ENCODE measurements at places on chromosomes 3 and 15. TPM values are rescaled to one million over a fixed set of nuclear protein-coding genes. Genes with fewer than 3 reads are reported as not detected.

DNA sequence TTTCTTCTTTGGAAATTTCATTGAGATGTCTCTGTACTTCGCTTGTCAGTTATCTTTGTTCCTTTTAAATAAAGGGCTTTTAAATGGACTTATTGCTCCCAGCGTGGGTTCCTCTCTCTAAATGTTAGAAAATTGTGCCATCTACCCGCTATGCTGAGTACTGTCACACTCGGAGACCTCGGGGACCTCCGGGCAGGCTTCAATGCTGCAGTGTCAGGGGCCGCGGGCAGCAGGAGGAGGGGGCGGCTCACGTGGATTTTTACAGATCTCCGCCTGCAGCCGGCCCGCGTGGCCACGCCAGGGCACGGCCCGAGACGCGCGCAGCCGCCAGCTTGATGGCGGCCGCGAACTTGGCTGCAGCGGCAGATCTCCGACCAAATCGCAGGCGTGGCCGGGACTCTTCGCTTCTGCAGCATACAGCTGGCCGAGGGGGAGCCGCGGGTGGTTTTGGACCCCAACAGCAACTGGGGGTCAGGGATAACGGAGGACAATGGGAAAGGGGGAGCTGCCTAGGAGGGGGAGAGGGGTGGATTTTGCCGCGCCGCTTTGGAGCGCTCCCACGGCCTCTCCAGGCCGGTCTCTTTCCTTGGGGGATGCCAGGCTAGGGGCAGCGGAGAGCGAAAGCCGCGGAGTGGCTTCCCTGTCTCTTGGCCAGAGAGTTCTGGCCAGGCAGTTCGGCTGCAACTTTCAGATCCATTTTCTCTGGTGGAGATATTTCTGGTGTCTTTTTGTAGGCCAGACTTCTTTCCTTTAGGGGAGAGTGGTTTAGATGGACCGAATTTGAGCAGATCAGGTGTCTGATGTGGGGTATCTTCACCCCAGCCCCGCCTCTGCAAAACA lies 15.3 kb downstream of the NR2F2 start:
- peak; percentile 62 for DNase-seq

GRCh38 chr3:21898316-21898715 lies 147.3 kb upstream of the ZNF385D start:
- DNase-seq = no peak

GRCh38 chr3:185691622-185692021 lies 105.5 kb downstream of the SENP2 start:
- DNase-seq = no peak

The TRPC1 gene
- total RNA-seq = 1.8 TPM

DNA sequence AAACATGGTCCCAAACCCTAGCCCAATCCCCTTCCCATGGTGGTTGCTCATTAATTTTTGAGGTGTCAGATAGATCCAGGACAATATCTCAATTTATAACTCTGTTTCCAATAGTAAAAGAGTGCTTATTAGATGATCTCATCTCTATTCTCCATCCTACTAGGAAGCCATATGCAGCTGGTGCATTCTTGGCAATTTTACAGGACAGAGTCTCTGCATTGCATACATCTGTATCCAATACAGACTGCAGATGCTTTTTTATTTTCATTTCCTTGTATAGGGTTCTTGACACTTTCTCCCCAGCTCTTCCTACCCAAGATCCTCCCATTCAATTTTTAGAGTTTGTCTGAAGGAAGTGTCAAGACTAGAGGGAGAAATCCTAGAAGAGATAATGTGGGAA lies 194.8 kb upstream of the DPH6 start:
- no peak for DNase-seq

DNA sequence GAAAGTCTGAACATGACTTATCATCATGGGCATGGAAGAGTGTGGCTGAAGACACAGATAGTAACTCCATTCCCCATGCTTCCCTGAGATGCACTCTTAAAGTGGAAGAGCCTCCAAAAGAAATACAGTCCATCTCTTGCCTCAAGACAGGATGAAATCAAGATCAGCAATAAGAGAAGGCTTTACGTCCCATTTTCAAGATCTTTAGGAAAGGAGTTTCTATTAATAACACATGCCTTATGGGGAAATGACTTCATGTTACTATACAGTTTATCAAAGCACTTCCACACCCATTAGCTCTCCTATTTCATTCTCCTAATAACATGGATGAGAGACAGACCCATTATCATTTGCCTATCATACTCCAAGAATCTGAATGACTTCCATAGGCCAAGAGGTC lies 6.1 kb upstream of the KBTBD12 start:
- no peak for DNase-seq

GRCh38 chr15:63395730-63396151 lies 14.1 kb upstream of the CA12 start:
- no peak for DNase-seq

DNA sequence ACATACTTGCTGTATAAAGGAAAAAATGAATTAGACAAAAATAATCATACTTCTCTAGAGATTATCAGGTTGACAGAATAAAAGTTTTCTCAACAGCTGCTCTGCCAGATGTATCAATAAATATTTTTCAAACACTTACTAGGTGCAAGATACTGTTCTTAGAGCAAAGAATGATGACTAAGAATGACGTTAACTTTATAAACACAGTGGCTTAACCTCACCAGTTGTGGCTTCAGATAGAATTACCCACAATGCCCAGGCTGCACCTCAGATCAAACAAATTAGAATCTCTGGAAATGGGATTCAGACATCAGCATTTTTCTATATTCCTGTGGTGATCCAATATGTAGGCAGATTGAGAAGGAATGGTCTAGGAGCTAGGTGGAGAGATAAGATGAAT lies 422.4 kb upstream of the ATP11B start:
- no peak for DNase-seq

The SPINK8 gene
- total RNA-seq = not detected

- DNase-seq = no peak
Measured at GRCh38 chr15:101675015-101675414, 22.8 kb upstream of the TM2D3 start.

The MAP3K13 gene
- 34.0 TPM for total RNA-seq

DNA sequence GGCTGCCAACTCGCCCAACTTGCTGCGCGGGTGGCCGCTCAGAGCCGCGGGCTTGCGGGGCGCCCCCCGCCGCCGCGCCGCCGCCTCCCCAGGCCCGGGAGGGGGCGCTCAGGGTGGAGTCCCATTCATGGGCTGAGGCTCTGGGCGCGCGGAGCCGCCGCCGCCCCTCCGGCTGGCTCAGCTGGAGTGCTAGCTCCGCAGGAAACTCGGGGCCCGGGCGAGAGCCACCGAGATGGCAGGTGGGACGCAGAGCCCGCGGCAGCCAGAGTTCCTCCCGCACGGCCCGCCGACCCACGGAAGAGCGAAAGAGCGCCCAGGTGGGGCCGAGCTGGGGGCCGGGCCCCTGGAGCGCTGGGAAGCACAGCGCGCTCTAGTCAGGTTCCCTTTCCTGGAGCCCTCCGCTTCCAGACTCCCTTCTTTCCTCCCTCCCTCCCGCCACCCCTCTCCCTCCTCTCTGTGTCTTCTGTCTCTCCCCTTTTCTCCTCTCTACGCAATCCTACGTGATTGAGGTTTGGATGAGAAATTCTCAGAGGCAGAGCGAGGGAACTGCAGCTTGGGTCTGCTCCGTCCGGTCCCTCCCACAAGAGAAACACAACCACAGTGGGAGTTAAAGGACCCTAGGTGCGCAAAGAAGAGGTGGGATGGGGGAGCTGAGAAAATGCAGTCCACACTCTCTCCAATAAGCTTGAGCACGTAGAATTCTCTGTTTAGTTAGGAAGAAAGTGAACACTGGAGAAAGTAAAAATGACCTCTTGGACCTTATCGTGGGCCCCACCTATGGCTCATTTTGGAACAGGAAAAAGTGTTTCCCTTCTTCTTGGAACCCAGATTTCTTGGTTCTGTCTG lies 317.3 kb downstream of the FGF12 start:
- DNase-seq = no peak

DNA sequence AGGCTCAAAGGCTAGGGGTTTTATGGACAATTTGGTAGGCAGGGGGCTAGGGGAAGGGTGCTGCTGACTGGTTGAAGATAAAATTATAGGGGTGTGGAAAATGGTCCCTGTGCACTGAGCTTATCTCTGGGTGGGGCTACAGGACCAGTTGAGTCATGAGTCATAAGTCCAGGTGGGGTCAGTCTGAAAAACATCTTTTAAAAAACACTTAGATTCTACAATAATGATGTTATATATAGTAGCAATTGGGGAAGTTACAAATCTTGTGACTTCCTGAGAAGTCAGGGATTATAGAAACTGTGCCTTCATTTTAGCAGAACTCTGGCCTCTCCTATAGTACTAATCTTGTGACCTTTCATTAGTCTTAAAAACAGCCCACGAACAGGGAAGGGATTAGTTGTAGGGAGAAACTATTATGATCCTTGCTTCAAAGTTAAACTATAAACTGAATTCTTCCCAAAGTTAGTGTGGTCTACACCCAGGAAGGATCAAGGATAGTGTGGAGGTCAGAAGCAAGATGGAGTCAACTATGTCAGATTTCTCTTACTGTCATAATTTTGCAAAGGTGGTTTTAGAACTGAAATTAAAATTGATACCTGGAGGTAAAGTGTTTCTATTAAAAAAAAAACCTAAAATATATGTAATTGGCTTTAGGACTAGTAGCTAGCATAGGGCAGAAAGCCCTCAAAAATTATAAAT lies 130.1 kb downstream of the P2RY1 start:
- DNase-seq = no peak

- no peak for DNase-seq
Measured at GRCh38 chr3:193869221-193870201, 266.4 kb upstream of the HES1 start.

GRCh38 chr3:140863580-140864009 lies 78.0 kb upstream of the SLC25A36 start:
- peak; percentile 69 for DNase-seq

DNA sequence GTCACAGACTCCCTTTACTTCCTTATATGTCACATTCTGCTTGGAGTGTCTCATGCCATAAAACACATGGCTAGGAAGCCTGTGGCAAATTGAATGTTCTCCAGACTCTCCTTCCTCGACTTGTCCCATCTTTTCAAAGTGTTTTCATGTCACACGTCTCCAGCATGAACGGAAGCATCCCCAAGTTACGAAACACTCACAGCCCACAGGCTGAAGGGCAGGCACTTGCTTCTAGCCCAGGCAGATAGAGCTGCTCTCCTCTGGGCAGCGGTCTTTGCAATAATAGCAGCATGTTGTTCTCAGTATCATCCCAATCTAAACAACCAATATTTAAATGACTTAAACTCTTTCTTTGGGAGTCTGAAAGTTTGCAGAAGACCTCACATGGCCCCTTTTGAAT lies 85.3 kb upstream of the ADAMTS9 start:
- no peak for DNase-seq

The CDCP1 gene
- total RNA-seq = 107 TPM

The ARHGEF26 gene
- total RNA-seq = 5.2 TPM

- DNase-seq = peak; percentile 72
Measured at GRCh38 chr3:129065720-129066073, 5.1 kb downstream of the GP9 start.

DNA sequence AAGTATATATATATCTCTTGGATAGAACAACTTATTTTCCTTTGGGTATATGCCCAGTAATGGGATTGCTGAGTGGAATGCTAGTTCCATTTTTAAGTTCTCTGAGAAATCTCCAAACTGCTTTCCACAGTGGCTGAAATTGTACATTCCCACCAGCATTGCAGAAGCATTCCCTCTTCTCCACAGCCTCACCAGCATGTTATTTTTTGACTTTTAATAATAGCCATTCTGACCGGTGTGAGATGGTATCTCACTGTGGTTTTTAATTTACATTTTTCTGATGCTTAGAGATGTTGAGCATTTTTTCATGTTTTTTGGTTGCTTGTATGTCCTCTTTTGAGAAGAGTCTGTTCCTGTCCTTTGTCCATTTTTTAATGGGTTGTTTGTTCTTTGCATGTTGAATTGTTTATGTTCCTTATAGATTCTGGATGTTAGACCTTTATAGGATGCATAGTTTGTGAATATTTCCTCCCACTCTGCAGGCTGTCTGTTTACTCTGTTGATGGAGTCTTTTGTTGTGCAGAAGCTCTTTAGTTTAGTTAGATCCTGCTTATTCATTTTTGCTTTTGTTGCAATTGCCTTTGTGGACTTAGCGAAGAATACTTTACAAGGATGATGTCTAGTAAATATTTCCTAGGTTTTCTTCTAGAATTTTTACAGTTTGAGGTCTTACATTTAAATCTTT lies 82.7 kb upstream of the NR2F2 start:
- DNase-seq = no peak

DNA sequence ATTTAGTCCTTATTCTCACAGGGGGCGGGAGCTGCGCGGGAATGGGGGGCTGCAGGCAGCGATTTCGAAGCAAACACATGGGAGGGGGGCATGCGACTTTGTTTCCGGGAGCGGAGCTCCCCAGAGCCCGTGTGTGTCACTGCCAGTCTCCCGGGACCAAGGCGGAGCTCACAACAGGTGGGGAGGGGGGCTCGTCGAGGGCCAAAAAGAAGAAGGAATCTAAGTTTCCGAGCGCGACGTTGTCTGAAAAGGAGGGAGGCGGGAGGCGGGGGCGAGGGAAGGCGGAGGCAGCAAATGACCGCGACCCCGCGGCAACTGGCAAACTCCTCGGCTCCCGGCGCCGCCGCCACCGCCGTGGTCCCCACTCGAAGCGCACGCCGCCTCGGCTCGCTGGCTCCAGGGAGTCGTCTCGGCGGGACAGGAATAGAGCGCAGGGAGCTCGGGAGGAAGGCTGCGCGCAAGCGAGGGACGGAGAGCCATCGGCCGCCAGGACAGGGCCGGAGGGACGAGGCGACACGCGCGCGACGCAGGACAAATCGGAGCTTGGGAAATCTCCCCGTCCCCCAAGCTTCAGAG lies 1.4 kb downstream of the FOXP1 start:
- peak; percentile 60 for DNase-seq

The SLC51B gene
- 73.1 TPM for total RNA-seq

The PLSCR1 gene
- total RNA-seq = 99.0 TPM

The MPI gene
- 50.7 TPM for total RNA-seq

The PARP15 gene
- 0.74 TPM for total RNA-seq

The CMTM8 gene
- 11.7 TPM for total RNA-seq

The CEP70 gene
- 45.4 TPM for total RNA-seq

The TUSC7 gene
- total RNA-seq = not detected

DNA sequence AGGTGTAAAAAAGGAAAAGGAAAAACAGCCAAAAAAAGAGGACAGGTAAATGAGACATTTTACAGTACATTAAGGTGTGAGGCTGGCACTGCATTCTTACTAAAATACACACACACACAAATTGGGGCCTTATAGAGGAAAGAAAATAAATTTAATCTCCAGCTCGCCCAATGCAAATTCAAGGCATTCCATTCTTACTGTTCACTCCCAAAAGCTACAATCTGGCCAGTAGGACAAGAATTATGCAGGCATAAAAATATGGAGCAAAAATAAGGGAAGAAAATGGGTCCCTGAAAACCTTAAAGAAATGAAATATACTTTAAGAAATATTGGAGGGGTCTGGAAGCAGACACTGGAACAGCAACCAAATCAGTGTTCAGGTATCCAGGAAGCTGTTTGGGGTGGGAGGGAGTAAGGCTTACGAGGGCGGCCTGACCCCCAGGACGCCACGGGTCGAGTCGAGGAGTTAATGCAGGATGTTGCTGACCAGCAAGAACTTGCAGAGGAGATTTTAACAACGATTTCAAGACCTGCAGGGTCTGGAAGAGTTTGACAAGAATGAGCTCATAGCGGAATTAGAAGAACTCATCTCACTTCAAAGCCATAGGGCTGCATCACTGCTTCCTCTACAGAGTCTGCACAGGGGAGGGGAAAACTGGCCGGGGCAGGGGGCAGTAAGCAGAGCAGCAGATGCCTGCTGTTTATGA lies 245.5 kb downstream of the TBL1XR1 start:
- no peak for DNase-seq
